ENCODE measurements at places on chromosomes 16 and 17.

DNA sequence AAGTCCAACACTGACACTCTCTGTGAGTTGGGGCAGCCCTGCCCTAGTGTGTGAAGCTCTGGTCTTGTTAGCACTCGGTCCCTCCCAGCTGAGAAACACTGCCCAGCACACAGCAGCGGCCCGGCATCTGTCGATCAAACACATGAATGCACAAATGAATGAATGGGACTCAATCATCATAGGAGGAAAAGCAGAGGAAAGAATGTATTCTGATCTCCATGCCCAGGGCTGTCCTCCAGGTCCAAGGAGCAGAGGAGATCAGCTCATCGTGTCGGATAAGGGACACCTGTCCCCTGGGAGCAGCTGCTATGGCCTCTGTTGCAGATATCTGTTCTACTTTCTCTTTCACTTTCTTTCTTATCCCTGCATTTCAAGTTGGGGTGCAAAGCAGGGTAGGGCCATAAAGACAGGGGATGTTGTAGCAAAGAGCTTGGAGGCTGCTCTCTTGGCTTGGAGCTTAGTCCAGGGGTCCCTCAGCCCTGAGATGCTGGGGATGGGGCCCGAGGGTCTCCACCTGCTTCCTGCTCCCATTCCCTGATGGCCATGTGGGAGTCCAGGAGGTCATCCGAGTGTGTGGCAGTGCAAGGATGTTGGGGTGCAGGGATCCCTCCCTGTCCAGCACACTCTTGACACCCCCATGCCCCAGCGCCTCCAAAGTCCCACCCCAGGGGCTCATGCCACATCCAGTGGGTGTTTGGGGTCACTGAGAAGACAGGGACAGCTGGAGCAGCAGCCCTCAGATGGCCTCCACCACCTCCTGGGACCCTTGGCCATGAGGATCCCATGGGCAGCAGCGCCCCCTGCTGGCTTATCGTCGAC, 88.2 kb downstream of the IRF8 start:
- DNase-seq = no peak

DNA sequence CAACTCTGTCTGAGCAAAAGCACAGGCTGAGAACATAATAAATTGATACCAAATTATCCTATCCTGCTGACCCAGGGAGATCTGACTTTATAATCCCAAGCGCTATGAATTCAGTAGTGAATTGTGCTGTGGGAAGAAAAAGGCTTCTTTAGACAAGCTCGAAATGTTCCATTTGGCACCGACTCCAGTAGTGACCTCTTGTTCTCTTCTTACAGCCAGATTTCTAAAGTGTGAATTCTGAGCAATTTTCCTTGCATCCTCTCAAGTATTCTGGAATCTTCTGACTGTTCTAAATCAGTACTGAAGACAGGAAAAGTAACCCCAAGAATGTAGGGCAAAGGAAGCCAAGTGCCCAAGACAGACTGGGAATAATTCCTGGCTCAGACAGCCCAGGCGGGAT, 58.2 kb downstream of the CDYL2 start:
- DNase-seq = no peak

GRCh38 chr17:71098071-71098470, 928.7 kb downstream of the KCNJ2 start:
- DNase-seq = no peak

DNA sequence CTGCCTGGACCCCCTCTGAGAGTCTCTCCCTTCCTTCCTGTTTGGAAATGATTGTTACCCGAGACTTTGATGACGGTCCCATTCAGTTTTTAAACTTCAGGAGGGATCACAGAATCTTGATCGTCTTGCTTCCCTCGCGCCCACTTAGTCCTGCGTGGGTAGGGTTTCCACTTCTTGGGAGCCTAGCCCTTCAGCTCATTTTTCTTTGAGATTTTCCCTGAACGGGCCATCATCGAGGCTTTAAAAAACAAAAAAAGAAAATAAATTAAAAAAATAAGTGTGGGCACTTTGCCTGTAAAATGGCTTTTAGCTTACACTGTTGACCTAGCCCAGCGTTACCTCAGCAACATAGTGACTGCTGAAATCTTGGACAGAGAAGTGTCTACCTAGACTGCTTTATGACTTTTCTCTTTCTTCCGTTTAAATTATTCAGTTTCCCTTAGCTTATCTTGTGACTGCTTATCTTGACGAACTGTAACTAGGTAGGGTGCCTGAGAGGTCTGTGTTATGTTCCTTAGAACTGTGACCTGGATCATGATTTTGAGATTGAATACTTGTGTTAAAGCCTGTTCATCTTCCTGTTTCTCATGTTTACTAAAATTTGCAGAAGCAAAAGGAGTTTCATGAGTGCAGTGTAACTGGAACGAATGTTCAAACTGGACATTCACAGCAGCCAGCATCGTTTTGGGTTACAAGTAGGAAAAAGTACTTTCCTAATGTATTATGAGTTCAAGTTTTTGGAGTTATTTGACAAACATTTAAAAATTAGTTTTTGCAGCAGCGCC, 874 bp downstream of the WWP2 start:
- no peak for DNase-seq

DNA sequence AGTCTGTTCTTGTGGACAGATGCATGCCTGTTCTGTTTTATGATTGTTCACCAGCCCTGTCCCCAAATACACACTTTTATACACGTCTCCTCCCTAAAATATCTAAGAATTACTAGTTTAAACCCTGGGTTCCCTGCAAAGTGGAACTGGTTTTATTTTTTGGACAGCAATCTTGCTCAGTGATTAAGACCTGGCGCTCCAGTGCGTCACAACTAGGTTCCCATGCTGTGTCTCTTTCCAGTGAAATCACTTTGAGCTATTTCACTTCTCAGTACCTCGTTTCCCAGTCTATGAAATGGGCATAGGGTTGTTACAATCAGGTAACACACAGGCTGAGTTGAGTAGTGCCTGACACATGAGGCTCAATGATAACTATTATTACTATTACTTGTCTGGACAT, 1.1 kb downstream of the CEP20 start:
- no peak for DNase-seq

DNA sequence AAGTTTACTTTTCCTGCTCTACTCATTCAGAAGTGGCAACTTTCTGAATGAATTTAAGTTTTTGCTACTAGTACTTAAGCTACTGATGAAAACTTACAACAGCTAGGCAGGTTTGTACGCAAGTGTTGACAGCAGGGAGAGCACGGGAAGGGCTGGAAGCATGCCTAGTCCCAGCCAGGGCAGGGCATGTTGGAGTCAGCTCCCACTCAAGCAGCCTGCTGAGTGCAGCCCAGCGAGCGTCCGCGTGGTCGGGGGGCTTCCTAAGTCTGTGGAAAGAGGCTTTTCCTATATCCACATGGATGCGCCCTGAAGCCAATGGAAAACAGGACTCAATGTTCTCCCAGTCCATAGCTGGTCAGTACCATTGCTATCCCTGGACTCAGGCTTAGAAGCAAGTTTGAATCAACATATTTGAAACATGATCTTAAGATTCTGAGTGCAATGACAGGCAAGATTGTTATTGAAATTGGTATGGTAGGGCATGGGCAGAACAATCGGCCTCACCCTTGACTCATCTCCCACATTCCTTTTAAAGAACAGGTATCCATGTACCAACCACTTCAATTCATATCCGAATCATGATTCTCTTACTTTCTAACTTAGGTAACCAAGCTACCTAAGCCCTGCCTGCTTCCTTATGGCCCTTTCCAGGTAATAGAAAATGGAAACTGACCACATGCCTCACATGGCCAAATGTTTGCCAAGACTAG, 22.5 kb downstream of the CYB5D2 start:
- no peak for DNase-seq

- DNase-seq = no peak
These were observed 180.0 kb upstream of the CACNG3 start for GRCh38 chr16:24075931-24076716.

DNA sequence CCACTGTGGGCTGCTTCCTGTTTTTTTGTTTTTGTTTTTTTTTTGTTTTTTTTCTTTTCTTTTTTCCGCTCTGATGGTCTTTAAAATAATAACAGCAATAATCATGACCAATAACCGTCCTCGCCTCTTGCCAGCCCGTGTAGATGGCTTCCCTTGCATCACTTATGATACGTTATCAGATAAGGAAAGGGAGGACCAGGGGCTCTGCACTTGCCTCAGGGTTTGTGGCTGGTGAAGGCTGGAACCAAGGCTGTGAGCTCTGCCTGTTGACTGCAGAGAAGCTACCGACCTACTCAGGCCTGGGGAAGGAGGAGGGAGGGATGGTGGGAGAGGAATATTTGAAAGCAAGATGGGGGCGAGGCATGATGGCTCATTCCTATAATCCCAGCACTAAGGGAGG, 114.0 kb upstream of the SDK2 start:
- no peak for DNase-seq

GRCh38 chr16:29925105-29925756, 795 bp downstream of the KCTD13 start:
- DNase-seq = no peak

DNA sequence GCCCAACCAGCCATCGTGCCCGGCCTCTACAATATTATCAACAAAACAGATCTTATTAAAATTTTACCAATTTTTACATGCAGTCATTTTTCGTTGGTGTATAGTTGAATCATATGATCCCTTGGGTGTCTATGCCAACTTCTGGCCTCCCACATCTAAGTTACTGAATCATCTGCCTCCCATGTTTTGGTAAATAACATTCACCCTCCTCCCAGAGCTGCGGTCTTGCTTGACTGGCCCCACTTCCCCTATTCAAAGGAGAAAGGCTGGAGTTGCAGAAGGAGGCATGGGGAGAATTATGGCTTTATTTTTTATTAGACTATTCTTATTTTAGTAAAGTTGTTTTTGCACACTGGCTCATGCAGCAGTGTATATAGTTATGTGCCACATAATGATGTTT, 18.5 kb upstream of the CCL23 start:
- no peak for DNase-seq

- no peak for DNase-seq
These were observed 62.1 kb downstream of the CRISPLD2 start for GRCh38 chr16:84881702-84882521.

Data from epithelial cell of proximal tubule (primary cell).